ENCODE measurements at places on chromosomes 16 and 17.

DNA sequence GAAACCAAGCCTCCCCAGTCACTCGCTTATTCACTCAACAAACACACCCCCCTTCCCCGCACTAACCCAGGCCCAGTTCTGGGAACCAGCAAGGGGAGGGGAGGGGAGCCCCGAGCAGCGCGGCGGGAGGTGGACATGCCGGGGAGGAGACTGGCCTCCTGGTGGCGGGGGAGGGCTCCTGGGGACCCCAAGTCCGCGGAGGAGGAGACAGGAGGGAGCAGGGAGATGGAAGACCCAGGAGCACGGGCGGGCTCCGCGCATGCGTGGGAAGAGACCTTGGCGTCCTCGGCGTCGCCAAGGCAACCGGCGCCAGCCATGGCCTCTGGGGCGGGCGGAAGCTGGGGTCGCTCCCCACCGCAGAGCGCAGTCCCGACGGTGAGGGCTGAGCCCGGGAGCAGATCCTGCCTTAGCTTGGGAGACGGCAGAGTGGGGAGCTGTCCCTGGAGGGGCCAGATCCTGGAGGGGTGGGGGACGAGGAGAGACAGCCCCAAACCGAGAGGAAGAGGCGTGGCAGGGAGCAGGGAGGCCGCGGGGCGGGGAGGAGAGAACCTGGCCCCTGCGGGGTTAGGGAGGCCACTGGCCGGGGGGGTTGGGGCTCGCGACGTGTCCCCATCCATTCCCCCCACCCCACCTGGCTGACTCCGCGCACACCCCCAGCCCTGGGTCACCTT is at the start of gene PRR29:
Gene PRR29, plus strand, starts transcription at position 302 of the 671 bp plus-strand sequence. Its CDS starts 14 bp downstream, at position 316.
- peak; percentile 92 for DNase-seq

DNA sequence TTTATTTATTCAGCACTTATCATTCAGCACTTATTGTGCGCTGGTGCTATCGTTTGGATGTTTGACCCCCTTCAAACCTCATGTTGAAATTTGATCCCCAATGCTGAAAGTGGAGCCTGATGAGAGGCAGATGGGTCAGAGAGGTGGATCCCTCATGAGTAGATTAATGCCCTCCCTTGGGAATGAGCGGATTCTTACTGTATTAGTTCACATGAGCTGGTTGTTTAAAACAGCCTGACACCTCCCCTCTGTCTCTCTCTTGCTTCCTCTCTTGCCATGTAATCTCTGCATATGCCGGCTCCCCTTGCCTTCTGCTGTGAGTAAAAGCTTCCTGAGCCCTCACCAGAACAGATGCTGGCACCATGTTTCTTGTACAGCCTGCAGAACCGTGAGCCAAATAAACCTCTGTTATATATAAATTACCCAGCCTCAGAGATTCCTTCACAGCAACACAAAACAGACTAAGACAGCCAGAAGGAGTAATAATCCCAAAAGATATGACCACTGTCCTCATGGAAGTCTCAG is 111.1 kb downstream of the CACNG3 start:
- no peak for DNase-seq

GRCh38 chr17:1486802-1487695 is 5.4 kb downstream of the MYO1C start:
- peak; percentile 31 for DNase-seq

DNA sequence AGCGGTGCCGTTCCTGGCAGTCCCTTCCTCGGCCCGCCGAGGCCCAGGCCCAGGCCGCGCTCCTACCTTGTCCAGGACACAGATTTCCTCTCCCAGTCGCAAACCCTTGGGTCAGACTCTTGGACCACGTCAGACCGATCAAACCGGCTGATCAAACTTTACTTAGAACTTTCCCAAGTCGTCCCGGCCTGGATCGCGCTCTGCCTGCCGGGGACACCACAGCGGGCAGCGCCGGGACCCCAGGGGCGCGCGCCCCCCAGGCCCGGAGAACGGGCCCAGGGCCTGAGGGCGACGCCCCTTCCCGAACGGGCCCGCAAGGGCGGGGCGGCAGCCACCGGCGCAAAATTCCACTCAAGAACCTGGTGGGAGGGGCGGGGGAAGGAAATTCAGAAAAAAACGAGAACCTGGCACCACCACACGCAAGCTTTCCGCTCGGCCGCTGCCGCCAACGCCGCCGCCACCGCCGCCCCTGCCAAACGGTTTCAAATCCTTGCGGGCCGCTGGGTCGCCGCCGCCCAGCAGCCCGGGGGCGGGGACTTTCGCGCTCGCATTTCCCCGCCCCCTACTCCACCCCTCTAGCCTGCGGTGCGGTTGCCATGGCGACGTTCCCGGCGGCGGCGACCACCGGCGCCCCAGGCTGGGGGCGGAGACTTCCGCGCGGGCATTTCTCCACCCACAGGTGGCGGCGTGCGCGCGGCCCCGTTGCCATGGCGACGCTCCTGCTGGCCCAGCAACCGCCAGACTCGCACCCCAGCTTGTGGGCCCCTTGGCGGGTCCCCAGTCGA is at the start of gene CEP112:
Gene CEP112, minus strand, starts transcription at position 541 of the 785 bp plus-strand sequence.
- peak; percentile 98 for DNase-seq

DNA sequence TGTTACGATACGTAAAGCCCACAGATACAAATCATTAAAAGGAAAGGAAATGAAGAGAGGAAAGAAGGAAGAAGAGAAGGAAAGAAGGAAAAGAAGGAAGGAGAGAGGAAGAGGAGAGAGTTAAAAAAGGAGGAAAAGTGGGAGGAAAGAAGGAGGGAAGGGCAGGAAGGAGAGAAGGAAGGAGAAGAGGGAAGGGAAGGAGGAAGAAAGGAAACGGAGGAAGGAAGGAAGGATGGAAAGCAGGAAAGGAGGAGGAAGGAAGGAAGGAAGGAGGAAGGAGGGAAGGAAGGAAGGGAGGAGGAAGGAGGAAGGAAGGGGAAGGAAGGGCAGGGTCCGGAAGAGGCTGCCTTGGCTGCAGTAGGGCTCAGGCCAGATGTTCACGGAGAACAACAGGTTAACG is 95.2 kb downstream of the ENGASE start:
- DNase-seq = no peak
